ENCODE measurements at places on chromosomes 13 and 19.

- DNase-seq, result no peak
Measured at GRCh38 chr13:66700117-66700601, 530.0 kb downstream of the PCDH9 start.

DNA sequence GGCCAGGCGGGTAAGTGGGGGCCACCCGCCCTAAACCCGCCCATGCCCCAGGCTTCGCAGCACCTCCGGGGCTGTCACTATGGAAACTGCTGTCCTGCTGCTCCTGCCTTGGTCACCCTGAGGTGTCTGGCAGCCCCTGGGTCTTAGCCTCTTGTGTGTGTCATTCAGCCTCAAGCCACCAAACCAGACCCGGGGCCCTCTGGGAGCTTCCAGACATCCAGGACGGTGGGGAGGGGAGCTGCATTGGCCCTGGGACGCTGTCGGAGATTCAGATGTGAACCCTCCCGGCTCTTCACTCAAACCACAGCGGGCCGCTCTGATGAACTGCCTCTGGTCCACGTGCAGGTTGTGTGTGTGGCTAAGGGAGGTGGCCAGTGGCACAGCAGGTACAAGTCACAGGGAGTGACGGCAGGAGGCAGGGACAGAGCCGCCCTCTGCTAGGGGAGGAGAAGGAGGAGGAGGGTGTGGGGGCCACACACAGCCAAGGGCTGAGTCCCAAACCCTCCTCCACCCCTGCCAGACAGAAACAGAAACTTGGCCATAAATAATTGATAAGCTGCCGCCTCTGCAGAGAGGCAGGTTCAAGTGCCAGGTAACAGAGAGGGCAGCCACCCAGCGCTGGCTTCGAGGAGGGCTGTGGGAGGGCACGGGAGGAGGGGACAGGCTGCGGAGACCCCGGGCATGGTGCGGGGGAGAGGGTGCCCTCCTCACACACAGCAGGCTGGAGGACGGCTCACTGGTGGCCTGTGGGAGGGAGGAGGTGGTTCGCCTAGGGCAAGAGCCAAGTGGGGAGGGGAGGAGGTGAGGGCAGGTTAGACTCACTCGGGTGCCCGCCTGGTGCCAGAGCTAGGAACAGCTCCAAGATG, 8.0 kb downstream of the NANOS3 start:
- no peak for DNase-seq

DNA sequence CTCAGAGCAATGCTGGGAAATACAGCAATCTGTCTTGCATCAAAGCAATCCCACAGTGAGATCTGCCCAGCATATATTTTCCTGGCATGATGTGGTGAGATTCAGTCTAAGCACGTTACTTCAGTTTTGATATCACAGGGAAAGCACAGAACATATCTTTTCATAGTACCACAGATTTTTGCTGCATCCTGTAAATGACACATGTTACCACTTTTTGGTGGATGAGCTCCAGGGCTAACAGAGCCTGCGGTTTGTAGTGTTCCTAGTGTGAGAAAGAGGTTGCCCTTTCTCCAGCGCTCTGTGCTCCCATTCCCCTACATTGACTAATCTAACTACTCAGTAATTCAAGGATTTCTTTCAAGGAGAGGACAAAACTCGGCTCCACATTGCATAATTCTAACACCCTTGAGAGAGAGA, 409.0 kb downstream of the GPC6 start:
- no peak for DNase-seq

DNA sequence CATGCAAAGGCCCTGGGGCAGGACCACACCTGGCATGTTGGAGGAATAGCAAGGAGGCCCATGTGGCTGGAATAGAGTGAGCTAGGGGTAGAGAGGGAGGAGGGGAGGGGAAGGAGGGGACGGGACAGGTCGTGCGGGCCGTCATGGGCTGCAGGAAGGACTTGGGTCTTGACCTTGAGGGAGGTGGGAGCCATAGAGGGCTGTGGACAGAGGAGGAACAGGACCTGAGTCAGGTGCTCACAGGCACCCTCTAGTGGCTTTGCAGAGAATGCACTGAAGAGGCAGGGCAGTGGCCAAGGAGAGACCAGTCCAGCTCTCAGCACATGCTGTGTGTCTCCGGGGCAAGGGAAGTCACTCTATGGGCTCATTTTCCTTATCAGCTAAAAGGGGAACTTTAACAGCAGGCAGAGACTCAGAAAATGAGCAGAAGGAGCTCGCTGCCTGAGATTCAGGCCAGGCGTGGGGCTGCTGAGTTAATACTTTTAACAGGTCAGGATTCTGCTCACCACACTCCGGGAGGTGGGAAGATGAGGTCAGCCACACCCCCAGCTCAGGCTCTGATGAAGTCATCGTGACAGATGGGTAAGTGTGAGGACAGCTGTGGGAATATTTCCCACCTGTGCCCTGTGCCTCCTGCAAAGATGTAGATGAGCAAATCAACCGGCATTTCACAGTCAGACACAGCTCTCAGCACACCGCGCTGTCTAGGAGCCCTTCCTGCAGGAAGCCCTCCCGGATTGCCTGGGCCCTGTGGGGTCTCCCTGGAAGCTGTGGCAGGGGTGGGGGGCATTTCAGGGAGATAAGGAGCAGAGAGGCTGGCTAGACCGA, 6.0 kb upstream of the TNFAIP8L1 start:
- no peak for DNase-seq

- DNase-seq, result peak; percentile 34
Measured at GRCh38 chr19:12946092-12946721, 545 bp downstream of the RAD23A start.

GRCh38 chr19:28737021-28737895, 475.7 kb downstream of the UQCRFS1 start:
- no peak for DNase-seq

GRCh38 chr13:52194184-52194868, 34.9 kb upstream of the NEK3 start:
- DNase-seq, result peak; percentile 74

- no peak for DNase-seq
Measured at GRCh38 chr13:102682727-102683126, 12.1 kb downstream of the METTL21C start.

DNA sequence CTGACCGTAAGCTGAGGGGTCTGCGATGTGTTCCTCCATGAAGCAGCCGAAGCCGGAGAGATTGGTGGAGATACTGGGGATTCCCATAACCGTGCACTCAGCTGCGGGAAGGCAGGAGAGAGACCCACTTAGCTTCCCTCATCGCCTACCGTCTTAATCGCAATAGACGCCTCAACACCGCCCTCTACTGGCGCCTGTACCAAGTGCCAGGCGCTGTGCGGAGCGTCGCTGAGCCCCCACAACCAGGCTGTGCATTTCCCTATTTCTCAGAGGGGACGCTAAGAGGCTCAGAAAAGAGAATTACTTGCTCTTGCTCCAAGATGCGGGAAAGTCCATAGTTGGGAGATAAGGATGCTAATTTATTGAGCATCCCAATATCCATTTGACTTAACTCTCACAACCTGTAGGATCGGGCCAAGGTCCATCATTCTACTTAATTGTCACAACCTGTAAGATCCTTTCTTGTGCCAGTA, 5.8 kb downstream of the FTL start:
- peak; percentile 56 for DNase-seq

- no peak for DNase-seq
Measured at GRCh38 chr13:65497265-65497664, 1732.9 kb downstream of the PCDH9 start.

DNA sequence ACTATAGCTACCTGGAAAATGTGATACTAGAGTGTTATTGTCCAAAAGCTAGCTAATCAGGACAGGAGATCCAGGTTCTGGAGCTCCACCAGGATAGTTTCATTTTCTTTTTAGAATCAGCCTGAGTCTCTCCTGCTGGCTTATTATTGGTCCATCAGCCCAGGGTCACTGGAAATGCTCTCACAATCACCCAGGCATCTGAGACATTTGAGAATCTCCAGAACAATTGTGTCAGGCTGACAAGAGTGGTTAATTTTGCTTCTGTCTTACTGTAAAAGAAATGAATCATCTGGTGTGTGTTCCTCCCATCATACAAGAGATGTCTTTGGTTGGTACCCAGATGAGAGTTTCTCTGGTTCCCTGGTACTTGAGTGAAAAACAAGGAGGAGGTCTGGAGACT, 43.6 kb upstream of the ZNF681 start:
- DNase-seq, result no peak

- DNase-seq, result no peak
Measured at GRCh38 chr13:95809429-95809828, 132.5 kb downstream of the DNAJC3 start.

GRCh38 chr13:42990291-42991232, 1.5 kb downstream of the EPSTI1 start:
- DNase-seq, result no peak

GRCh38 chr13:43293008-43293407, 269.6 kb downstream of the DNAJC15 start:
- DNase-seq, result no peak

DNA sequence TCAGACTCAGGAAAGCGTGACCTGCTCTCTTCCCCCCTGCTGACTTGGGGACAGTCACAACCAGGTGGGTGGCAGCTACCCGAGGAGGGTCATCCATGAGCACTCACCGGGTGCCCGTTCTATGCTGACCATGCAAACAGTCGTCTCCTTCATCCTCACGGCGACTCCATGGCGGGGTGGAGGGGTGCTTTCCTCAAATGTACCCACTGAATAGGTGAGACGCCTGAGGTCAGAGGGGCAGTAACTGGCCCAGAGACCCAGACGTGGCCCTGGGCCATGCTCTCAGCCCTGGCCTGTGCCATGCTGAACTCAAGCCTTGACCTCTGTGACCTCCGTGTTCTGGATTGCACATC, 59.2 kb upstream of the TPM4 start:
- no peak for DNase-seq

GRCh38 chr19:2590630-2591399, 111.7 kb downstream of the GNG7 start:
- DNase-seq, result no peak

- DNase-seq, result no peak
Measured at GRCh38 chr13:48661107-48661506, 7.4 kb downstream of the CYSLTR2 start.

- DNase-seq, result no peak
Measured at GRCh38 chr19:6041991-6042481, 64.1 kb upstream of the RANBP3 start.

DNA sequence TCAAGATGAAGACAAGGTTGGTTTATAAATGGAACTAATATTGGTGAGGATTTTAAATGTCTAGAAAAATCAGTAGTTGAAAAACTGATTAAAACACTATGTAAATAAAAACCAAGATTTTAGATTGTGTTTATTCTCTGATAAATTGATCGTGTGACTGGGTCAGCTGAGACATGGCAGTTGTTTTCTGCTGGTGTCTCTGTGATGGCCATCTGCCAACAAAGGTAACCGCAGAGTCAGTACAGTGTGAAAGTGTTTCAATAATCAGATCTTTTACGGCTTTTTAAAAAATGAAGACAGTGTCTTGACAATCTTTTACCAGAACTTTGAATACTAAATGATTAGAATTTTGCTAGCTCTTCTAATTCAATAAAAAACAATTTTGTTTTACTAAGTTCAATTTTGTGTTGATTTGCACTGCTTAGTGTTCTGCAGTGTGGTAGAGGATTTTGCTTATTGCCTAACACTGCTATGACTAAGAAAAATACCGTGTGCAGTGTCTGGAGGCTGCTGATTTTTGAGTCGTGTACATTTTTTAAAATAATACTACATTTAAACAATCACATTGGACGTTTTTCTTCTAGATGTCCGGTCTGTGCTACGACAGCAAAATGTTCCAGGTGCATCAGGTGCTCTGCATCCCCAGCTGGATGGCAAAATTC, 32.7 kb upstream of the GPR183 start:
- DNase-seq, result no peak

Data from stimulated activated CD8-positive, alpha-beta memory T cell treated with anti-CD3 and anti-CD28 coated beads, Interleukin-12 subunit alpha, Interleukin-12 subunit beta, amount 100 ng/mL, for 4 hours (primary cell).